ENCODE measurements at places on chromosomes 4 and X. TPM values are rescaled to one million over a fixed set of nuclear protein-coding genes. Genes with fewer than 3 reads are reported as not detected.

- DNase-seq, result no peak
Observed at GRCh38 chr4:156101571-156101970, 147.9 kb upstream of the CTSO start.

GRCh38 chr4:80206521-80207171 is 9.3 kb downstream of the PRDM8 start:
- no peak for DNase-seq

- no peak for DNase-seq
Observed at GRCh38 chr4:189049682-189050081, 891.0 kb upstream of the FRG1 start.

- DNase-seq, result no peak
Observed at GRCh38 chr4:86641516-86642090, 47.5 kb downstream of the PTPN13 start.

GRCh38 chr4:181168011-181168805 is 1075.0 kb upstream of the TENM3 start:
- DNase-seq, result no peak

AREG gene
- polyA plus RNA-seq, result 4.5 TPM

CTAG1A gene
- polyA plus RNA-seq, result 0.34 TPM
